ENCODE measurements at places on chromosomes 7 and 10.

GRCh38 chr7:77383333-77383740 is 32.8 kb downstream of the GSAP start:
- DNase-seq: no peak

GRCh38 chr7:87199241-87199640 is 20.3 kb downstream of the TMEM243 start:
- DNase-seq: no peak

GRCh38 chr10:37226524-37226923 is 101.1 kb downstream of the ANKRD30A start:
- DNase-seq: no peak

- no peak for DNase-seq
Observed at GRCh38 chr10:57716884-57717283, 550.8 kb downstream of the IPMK start.

DNA sequence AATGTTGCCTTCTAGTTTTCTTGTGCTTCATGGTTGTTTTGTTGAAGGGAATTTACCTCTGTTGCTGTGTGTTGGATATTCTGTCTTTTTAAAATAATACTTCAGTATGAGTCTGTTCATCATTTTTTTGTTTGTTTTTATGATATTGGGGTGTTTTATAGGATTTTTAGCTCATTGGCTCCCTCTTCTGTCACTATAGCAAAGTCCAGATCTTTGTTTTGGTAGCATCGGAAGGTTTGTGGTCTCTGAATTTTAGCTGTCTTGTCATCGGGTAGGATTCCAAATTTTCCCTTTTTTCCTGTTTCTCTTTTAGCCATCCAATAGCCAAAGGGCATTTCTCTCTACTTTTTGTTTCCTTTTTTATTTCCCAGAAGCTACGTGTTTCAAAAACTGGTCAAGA is 91.4 kb downstream of the EXOC4 start:
- no peak for DNase-seq

GRCh38 chr7:132149436-132150304 is 426.6 kb downstream of the PLXNA4 start:
- peak; percentile 8 for DNase-seq

Data from left hindlimb (tissue), 1 donor.